Activated T-cell treated with anti-CD3 and anti-CD28 coated beads, Interleukin-2, amount 50 U/mL, for 1 hour (primary cell): ENCODE measurements at places on chromosomes 16 and 17.

DNA sequence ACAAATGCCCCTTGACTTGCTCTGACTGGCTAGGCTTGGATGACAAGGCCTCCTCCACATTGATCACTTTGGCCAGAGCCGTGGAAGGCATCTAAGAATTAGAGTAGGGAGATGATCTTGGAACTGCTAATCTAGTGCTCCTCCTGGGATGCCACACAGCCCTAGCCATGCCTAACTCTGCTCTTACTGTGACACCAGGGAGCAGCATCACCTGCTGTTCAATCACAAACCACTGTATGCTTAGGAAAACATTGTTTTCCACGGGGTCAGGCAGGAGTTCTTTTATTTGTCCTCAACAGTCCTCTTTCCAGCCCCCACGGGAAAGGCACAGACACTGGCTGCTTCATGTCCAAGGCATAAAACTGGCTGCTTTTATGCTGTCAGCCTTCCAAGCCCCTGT is 46.3 kb downstream of the C16orf78 start:
- DNase-seq = no peak

GRCh38 chr17:60151355-60151754 is 1.6 kb downstream of the CA4 start:
- DNase-seq = no peak

DNA sequence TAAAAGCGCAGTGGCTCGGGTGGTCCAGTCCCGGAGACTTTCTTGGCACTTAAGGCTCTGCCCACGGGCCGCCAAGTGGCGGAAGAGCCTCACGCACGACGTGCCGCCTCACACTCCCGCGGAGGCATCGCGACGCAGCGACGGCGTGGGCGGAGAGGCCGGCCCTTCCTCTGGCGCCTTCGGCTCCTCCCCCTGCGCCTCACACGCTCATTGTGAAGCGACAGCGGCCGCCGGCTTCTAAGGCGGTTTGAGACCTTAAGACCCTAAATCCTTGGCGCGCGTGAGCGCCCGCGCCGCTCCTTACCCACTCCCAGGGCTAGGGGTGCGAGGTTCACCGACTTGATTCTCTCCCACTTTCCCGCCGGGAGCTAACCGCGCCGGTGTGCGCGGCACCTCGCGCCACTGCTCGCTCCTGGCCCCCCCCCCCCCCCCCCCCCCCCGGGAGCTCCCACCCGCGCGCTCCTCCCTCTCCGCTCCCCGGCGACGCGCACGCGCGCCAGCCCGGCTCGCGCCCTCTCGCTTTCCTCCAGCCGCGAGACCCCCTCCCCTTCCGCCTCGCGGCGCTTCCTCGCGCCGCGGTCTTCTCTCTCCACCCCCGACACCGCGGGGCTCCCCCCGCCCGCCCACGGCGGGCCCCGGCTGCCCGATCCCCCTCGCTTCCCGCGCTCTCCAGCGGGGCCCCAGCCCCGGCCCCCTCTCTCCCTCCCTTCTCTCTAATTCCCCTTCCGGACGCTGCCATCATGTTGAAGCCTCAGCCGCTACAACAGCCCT is at the start of gene ATXN2L:
Gene ATXN2L, plus strand, starts transcription at position 480 of the 771 bp plus-strand sequence. Its CDS starts 261 bp downstream, at position 741.
- peak; percentile 94 for DNase-seq

DNA sequence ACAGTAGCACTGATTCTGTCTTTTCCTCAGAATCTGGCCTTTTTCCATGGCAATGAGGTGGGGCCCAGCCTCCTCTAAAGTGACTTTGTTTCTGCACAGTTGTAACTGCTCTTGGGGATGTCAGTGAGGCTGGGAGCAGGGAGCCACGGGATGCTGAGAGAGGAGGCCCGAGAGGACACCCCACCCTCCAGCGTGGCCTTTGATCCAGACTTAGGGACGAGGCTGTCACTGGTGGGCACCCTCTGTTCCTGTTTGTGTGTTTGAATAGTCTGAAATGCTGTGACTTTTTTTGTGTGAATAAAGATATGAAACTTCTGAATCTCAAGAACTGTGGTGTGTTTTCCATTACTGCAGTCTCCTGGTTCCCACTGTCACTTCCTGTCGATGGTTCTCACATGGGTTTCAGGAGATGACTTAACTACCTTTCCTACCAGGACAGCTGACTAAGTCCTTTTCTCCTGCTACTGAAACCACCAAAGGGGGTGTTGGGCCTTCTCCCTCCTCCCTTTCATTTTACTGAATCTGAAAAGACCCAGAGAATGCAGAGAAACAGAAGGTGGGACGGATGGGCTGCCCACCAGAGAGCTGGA is 18.6 kb downstream of the KCTD2 start:
- DNase-seq = no peak

DNA sequence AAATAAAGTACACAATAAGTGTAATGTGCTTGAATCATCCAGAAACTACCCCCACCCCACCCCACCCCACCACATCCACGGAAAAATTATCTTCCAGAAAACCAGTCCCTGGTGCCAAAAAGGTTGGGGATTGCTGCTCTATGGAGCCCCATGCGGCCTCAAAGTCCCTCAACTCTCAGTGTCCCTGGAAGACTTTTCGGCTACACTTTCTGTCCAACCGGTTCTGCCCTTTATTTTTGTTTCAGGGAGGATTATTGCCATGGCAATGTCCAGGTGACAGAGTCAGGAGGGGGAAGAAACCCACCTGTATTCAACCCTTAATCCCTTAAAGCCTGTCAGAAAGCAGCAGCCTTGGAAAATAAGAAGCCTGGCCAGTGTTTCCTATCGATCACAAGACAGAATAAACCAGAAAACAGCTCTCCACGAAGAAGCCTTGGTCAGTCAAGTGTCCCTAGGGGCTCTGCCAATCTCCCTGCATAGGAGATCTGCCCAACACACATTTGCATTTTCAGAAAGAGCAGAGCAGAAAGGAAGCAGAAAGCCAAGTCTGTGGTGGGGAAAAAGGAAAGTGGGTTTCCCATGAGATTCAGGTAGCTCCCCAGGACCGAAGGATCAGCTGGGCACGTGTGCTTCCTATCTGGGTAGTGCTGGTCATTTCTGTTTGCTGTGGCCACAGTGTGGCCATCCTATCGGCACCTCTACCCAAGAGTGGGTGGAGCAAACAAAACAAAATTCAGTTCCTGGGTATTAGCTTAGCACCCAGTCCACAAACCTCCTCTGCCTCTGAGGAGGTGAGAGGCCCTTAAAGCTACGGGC is 342.7 kb downstream of the SOX9 start:
- no peak for DNase-seq

GRCh38 chr17:45640141-45640850 is 143.8 kb upstream of the CRHR1 start:
- peak; percentile 75 for DNase-seq

GRCh38 chr17:28398280-28398981 is 7.6 kb downstream of the SLC46A1 start:
- DNase-seq = no peak

GRCh38 chr17:46143827-46144236 is 49.4 kb downstream of the KANSL1 start:
- DNase-seq = no peak

DNA sequence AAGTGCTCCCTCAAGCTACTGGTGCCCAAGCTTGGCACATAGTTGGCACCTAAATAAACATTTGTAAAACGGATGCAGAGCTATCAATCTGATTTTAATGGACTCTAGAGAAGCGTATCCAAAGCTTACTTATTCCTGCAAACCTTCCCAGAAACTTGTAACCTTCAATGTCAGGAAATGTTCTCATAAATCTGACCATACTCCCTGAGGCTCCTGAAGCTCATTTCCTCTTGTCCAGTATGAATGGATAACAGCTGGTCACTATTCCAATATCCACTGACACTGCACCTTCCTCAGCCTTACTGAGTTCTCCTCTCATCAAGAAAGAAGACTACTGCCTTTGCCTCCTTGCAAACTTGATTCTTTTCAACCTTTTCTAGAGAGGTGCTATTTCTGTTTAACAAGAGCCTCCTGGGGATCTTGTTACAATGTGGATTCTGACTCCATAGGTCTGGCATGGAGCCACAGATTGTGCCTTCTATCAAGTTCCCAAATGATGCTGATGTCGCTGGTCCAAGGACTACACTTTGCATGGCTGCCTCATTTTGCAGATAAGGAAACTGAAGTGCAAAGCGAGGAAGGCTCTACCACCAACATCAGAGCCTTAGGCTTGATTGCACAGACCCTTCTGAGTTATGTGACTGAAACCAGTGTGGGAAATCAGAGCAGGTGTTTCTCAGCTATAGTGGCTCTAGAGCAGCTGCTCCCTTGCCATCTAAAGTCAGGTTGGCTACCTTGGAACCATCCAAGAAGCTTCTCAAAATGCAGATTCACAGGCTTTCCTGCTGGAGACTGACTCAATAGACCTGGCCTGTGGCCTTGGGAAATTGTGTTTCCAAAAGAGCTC is 377.8 kb downstream of the SOX9 start:
- DNase-seq = no peak

DNA sequence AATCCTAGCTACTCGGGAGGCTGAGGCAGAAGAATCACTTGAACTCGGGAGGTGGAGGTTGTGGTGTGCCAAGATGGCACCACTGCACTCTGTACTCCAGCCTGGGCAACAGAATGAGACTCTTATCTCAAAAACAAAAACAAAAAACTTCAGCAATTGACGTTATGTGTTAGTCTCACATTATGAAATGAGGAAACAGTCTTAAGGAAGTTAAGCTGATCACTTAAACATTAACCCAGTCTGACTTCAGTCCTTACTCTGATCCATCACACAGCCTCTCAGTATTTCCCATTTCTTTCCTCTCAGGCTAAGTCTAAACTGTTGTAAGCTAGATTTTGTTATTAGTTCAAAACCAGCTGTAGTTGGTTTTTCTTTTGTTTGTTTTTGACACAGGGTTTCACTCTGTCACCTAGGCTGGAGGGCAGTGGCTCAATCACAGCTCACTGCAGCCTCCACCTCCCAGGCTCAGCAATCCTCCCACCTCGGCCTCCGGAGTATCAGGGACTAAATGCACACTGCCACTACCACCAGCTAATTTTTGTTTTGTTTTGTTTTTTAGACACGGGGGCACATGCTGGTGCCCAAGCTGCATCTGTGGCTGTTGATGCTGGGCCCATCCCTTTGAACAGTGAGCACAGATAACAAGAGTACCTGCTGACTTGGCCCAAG is 6.3 kb downstream of the JPT1 start:
- DNase-seq = peak; percentile 2

DNA sequence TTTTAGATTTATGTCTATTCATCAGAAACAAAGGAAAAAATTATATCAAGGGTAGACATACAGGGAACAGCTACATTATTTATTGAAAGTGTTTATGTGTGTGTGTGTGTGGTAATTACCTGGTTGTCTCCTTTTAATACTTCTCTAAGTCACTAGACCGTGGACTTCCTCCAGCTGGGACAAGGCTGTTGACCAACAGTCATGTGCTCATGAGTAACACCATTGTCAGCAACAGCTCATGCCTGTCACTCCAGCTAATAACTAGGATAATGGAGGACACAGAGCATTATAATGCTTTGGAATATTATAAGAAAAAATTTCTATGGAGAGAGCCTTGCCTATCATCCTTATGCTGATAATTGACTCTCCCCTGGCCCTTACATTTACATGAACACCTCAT is 125.3 kb upstream of the SALL1 start:
- no peak for DNase-seq

- DNase-seq = no peak
These were observed 245.9 kb upstream of the HSBP1 start for GRCh38 chr16:83561876-83562275.
